WTC11 (cell line): ENCODE measurements at places on chromosomes 2 and 18.
A peak's percentile ranks its signal among the peaks of the same experiment; 100 is the strongest.

GRCh38 chr2:15748736-15749323 is 157.2 kb downstream of the DDX1 start:
- no peaks in the 10 kb centered on the region for H3K36me3 ChIP-seq
- no peak overlapping the region for H3K27ac ChIP-seq
- H3K4me1 ChIP-seq: peaks cover 22% of the 10 kb centered on the region
- H3K27me3 ChIP-seq: peaks cover 2% of the 10 kb centered on the region; the same call in 1 of the 2 replicates
- peak; percentile 86 for DNase-seq

GRCh38 chr2:224781400-224781799 is 65.2 kb upstream of the CCDC195 start:
- H3K4me3 ChIP-seq: no peak overlapping the region
- H3K27me3 ChIP-seq: no peaks in the 10 kb centered on the region
- no peak for DNase-seq
- H3K36me3 ChIP-seq: no peaks in the 10 kb centered on the region
- peaks cover 9% of the 10 kb centered on the region for H3K4me1 ChIP-seq
- no peak overlapping the region for H3K27ac ChIP-seq

- H3K36me3 ChIP-seq: peaks cover 14% of the 10 kb centered on the region
- H3K27ac ChIP-seq: no peak overlapping the region
- DNase-seq: no peak
- H3K4me1 ChIP-seq: peaks cover 26% of the 10 kb centered on the region
- H3K4me3 ChIP-seq: peak overlapping the region; percentile 92
Observed at GRCh38 chr2:19988600-19988999, 1.3 kb downstream of the WDR35 start.

- H3K36me3 ChIP-seq: peaks cover 39% of the 10 kb centered on the region
- no peaks in the 10 kb centered on the region; the same call in 1 of the 2 replicates for H3K27me3 ChIP-seq
- H3K4me3 ChIP-seq: no peak overlapping the region
- peak; percentile 93 for DNase-seq
Observed at GRCh38 chr2:240021488-240022104, 3.5 kb downstream of the NDUFA10 start.

DNA sequence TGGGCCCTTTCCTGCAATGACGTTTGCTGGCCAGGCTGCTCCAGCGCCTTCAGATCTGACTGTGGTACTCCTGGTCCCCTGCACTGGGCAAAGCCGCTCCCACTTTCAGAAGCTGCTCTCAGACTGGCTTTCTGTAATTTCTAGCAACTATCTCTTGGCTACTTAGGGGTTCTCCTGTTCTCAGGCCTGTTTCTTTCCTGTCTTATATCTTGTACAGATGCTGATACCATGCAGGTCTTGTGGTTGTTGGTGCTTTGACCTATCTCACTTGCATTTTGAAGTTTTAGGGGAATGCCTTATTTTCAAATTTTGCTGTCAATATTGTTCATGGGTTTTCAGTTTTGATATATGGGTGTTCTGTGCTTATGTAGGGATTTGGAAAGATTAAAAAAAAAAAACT is 145.8 kb downstream of the CLIP4 start:
- H3K36me3 ChIP-seq: 0 out of 2 replicates have a peak, but pooled peaks cover 3% of the 10 kb centered on the region
- DNase-seq: no peak
- H3K4me3 ChIP-seq: no peak overlapping the region
- H3K27me3 ChIP-seq: no peaks in the 10 kb centered on the region; the same call in 1 of the 2 replicates
- no peaks in the 10 kb centered on the region for H3K4me1 ChIP-seq
- H3K27ac ChIP-seq: no peak overlapping the region

- peak; percentile 44 for DNase-seq
- peaks cover 5% of the 10 kb centered on the region for H3K4me1 ChIP-seq
- no peak overlapping the region for H3K4me3 ChIP-seq
- H3K36me3 ChIP-seq: no peaks in the 10 kb centered on the region
Observed at GRCh38 chr2:59932341-59932740, 621.1 kb downstream of the BCL11A start.

GRCh38 chr2:239499726-239500573 is 99.1 kb upstream of the HDAC4 start:
- no peaks in the 10 kb centered on the region for H3K27me3 ChIP-seq
- H3K36me3 ChIP-seq: peaks cover 6% of the 10 kb centered on the region; the same call in 1 of the 2 replicates
- no peak for DNase-seq

- H3K36me3 ChIP-seq: no peaks in the 10 kb centered on the region
- no peak overlapping the region for H3K4me3 ChIP-seq
- DNase-seq: no peak
Observed at GRCh38 chr2:145797692-145798091, 1277.8 kb upstream of the ZEB2 start.

DNA sequence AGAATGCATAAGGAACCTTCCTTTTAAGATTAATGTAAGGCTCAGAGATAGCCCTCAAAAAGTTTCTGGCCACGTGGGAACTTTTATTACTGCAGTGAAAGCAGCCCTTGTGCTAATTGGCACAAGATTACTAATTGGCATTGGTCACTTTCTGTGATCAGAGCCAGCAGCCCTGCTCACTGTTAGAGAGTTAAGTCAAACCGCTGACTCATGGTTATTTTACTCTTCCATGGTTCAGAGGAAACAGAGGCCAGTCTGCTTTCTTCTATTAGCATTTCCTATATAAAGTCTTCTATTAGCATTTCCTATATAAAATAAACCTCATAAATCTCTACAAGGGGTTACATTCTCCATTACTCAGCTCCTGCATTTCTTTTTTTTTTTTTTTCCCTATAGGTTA is 1.5 kb upstream of the SLC35G4 start:
- peaks cover 13% of the 10 kb centered on the region for H3K4me1 ChIP-seq
- no peak overlapping the region for H3K4me3 ChIP-seq
- DNase-seq: no peak
- no peak overlapping the region for H3K27ac ChIP-seq

DNA sequence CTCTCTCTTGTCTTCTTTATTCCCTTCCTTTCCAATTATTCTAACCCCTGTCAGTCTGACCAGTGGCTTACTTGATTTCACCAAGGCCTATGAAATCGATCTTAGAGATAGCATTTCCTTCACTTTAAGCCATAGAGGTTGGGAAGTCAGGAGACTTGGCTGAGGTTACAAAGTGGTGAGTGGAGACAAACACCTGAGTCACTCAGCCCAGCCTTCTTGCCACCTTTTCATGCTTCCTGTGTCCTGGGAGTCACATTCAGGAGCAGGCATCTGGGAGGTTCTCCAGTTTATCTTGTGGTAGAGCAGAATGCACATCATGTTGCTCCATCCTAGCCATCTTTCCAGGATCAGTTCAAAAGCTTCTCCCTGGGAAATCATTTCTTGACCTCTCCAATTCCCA is 59.1 kb downstream of the VSNL1 start:
- no peak overlapping the region for H3K4me3 ChIP-seq
- peak overlapping the region; percentile 62; the same call in 1 of the 2 replicates for H3K27ac ChIP-seq
- H3K4me1 ChIP-seq: peaks cover 45% of the 10 kb centered on the region
- H3K36me3 ChIP-seq: peaks cover 74% of the 10 kb centered on the region
- H3K27me3 ChIP-seq: no peaks in the 10 kb centered on the region
- DNase-seq: no peak

GRCh38 chr2:190846746-190847145 is 33.9 kb upstream of the GLS start:
- DNase-seq: no peak
- no peak overlapping the region for H3K27ac ChIP-seq
- no peaks in the 10 kb centered on the region for H3K4me1 ChIP-seq

GRCh38 chr2:179985163-179985820 is 21.8 kb downstream of the CWC22 start:
- DNase-seq: no peak
- H3K27ac ChIP-seq: no peak overlapping the region
- H3K4me3 ChIP-seq: no peak overlapping the region
- H3K27me3 ChIP-seq: no peaks in the 10 kb centered on the region
- H3K4me1 ChIP-seq: peaks cover 10% of the 10 kb centered on the region
- peaks cover 63% of the 10 kb centered on the region for H3K36me3 ChIP-seq

DNA sequence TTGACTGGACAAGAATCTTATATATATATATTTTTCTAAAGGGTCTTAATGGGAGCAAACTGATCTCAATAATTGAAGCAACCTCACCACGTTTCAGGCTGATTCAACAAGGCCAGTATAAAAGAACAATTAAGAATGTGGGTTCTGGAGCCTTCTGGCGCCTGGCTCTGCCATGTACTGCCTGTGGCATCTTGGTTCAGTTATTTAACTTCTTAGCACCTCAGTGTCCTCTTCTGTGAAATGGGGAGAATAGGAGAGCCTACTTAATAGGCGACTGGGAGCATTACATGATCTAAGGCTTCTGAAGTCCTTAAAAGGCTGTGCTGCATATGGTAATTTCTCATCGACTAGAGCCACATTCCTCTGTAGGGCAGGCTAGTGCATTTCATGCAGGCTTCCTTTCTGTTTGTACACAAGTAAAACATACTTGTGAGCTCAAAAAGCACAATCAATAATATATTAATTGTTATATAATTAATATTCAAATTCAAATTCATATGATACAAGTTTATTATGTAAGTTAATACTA is 118.4 kb upstream of the LYPD1 start:
- no peaks in the 10 kb centered on the region for H3K27me3 ChIP-seq
- H3K27ac ChIP-seq: no peak overlapping the region
- H3K4me3 ChIP-seq: no peak overlapping the region
- no peaks in the 10 kb centered on the region for H3K4me1 ChIP-seq
- H3K36me3 ChIP-seq: no peaks in the 10 kb centered on the region
